ENCODE measurements at places on chromosomes 3 and 15. TPM values are rescaled to one million over a fixed set of nuclear protein-coding genes. Genes with fewer than 3 reads are reported as not detected.

SLC2A2 gene
- not detected for total RNA-seq

ITIH1 gene
- total RNA-seq = 1.3 TPM

- DNase-seq = no peak
Measured at GRCh38 chr3:29033511-29033910, 247.4 kb upstream of the RBMS3 start.

DNA sequence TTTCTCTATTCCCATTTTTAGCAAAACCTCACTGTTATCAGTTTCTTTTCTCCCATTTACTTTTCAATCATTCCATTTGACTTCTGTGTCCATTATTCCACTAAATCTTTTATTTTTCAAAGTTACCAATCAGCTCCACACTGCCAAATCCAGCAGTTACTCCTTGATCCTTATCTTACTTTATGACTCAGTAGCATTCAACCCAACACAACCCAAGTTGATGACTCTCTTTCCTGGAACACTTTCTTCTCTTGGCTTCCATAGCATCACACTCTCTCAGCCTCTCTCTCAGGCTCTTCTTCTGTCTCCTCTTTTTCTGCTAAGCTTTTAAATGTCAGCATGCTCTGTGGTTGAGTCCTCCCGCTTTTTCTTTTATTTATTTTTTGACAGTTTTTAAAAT, 36.3 kb downstream of the RASGRP1 start:
- DNase-seq = no peak

FETUB gene
- 0.49 TPM for total RNA-seq

DNA sequence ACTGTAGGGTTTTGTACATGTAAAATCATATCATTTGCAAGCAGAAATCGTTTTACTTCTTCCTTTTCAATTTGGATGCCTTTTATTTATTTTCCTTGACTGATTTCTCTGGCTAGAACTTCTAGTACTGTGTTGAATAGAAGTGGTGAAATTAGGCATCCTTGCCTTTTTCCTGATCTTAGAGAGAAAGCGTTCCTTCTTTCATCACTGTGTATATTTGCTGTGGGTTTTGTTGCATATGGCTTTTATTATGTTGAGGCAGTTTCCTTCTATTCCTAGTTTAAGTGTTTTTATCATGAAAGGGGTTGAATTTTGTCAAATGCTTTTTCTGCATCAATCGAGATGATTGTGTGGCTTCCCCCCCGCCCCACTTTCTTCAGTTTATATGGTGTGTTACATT, 140.9 kb downstream of the ATG7 start:
- DNase-seq = no peak

DNA sequence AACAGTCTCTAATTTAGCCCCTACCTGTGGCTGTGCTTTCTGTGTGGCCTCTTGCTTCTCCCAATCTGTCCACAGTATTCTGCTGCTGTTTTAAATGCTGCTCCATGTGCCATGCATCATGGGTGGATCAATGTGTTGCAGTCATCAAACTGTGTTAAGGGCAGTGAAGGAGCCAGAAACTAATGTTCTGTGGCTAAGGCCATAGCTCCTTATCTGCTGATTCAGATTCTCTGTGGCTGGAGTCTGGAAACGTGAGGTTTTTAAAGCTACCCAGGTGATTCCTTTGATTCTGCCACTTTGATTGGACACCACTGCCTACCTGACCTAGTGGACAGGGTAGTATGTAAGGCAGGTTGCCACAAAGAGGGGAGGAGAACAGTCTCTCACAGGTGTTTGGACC, 44.8 kb downstream of the MORC1 start:
- DNase-seq = no peak

GOLGA6D gene
- total RNA-seq = 0.30 TPM

DNA sequence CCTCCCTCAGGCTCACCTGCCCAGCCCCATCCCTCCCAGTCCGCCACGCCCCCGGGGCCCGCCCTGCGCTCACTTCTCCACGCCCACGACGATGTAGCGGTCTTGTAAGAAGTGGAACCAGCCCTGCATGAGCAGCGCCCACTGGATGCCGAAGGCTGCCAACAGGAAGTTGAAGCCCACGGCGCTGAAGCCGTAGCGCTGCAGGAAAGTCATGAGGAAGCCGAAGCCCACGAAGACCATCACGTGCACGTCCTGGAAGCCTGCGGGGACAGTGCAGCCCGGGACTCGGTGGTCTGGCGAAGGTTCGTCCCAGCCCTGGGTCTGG, 9.7 kb downstream of the RHCG start:
- DNase-seq = no peak

BLM gene
- 6.3 TPM for total RNA-seq

GRCh38 chr3:143855183-143855582, 6.9 kb upstream of the SLC9A9 start:
- DNase-seq = no peak

NIT2 gene
- 17.2 TPM for total RNA-seq

DNA sequence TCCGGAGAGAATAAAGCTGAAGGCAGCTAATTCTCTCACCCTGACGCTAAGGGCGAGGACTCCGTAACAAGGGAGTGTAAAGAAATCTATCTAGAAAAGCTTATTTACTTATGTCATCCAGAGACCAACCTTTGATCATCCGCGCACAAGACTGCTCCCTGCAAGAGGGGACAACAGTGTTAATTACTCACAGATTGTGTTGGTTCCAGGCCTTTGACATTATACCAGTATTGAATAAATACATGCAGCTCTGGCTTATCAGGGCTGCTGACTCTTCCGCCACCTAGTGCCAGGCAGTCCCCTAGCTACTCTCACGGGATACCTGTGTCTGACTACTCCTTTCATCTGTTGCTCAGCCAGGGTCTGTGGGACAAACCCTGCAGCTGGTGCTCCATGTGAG, 211.7 kb downstream of the DTWD1 start:
- no peak for DNase-seq

DNA sequence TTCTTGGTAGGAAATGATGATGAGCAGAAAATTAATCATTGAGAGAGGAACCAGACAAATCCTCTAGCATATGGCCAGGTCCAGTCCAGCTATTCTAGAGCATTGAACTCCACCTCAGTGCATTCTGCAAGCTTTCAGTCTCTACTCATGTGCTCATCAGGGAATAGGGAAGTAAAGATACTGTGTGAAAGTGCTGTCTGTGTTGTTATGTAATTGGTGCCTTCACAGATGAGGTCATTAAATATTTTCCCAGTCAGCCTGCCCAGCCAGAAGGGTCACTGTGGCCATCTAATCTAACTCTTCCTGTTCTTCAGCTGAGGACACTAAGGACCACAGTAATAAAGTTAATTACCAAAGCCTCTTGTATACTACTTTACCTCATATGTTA, 28.2 kb downstream of the C3orf62 start:
- DNase-seq = peak; percentile 16

DNA sequence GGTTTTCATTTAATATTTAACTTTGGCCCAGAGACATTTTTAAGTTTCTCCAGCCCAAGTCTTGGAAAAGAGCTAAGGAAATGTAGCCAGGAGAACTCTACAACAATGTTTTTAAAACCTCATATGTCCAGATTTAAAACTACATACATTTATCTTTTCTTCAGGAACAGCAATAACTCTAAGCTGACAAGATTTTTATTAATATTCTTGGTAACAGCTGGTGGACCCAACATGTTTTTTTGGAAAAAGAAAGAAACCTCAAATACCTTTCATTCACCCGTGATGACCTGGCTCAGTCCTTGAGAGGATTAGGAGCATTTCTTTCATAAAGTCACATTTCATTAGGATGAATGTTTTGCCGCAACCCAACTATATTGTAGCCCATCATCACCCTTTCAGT, 50.4 kb upstream of the CMSS1 start:
- DNase-seq = peak; percentile 37

GRCh38 chr3:127762077-127762786, 60.1 kb downstream of the MGLL start:
- DNase-seq = no peak

MAPKBP1 gene
- total RNA-seq = 22.6 TPM

IGDCC3 gene
- 0.69 TPM for total RNA-seq

DNA sequence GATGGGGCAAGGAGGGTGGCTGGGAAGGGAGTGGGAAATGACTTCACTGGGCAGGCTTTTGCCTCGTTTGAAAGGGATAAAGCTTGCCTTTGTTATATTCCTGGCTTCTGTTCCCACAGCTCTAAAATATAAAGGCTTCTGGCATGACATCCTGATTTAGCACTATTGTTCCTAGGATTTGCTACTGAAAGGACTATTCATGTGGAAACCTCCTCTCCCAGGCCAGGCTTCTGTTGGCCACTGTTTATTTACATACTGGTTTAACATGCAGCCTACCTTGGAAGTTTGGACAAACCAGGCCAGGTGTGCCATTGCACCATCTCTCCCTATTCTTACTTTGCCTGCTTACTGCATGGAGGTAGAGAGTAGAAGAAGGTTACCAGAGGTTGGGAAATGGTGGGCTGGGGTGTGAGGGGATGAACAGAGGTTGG, 2.4 kb upstream of the LMCD1 start:
- DNase-seq = no peak

CTXND1 gene
- total RNA-seq = 0.30 TPM

- no peak for DNase-seq
Measured at GRCh38 chr15:44633603-44634002, 29.9 kb downstream of the SPG11 start.

GOLGA6A gene
- 0.89 TPM for total RNA-seq

GRCh38 chr3:136938334-136938733, 19.4 kb upstream of the IL20RB start:
- DNase-seq = no peak

TAGLN3 gene
- total RNA-seq = 1.9 TPM

DNA sequence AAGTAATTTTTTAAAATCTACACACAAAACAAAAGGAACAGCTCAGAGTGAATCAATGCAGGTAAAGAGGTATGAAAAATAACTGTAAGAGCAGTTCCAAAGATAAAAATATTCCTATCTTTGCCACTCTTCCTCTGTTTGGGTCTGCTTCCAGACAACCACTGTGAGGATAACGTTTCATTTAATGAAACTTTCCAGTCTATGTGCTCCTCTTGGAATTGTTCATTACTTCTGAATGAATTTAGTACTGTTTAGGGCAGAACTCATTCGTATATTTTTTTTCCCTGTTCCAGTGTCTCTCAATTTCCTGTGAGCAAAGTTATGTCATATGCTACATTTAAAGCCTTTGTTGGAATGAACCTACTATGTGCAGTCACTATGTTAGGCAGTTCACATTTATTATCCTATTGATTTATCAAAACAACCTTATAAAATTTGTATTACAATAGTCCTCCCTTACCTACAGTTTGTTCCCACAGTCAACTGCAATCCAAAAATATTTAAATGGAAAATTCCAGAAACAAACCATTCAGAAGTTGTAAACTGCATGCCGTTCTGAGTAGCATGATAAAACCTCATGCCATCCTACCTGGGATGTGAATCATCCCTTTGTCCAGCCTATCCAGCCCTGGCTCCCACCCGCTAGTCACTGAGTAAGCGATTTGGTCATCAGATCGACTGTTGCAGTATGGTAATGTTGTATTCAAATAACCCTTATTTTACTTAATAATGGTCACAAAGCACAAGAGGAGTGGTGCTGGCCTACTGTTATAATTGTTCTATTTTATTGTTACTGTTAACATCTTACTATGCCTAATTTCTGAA, 98.1 kb downstream of the TMCC1 start:
- no peak for DNase-seq

- DNase-seq = no peak
Measured at GRCh38 chr3:196016059-196016458, 65.8 kb downstream of the TFRC start.

GRCh38 chr15:86624261-86625036, 544.8 kb downstream of the AGBL1 start:
- no peak for DNase-seq
